ENCODE measurements at places on chromosomes 11 and 22.

DNA sequence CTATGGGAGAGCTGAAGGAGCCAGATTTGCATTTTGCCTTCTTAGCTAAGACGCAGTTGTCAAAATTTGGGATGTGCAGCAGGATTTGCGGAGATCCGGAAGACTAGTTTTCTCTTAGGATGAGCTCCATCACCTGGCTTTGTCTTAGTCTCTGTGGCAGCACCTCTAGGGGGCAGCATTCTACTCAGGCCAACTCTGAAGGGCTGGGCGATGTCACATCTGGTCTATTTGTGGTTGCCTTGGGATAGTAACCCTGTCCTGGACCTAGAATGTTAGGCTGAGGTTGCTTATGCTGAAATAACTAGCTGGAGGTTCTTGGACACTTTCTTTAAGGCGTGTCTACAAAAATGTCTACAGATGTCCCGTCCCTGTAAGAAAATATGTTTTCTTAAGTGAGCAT, 116.2 kb downstream of the FAT3 start:
- peak; percentile 22 for DNase-seq

- DNase-seq, result no peak
Measured at GRCh38 chr11:61654397-61654829, 25.8 kb upstream of the DAGLA start.

GRCh38 chr11:28820296-28820989, 712.3 kb downstream of the METTL15 start:
- peak; percentile 55 for DNase-seq

GRCh38 chr22:21455334-21456089, 11.7 kb upstream of the TMEM191C start:
- no peak for DNase-seq

GRCh38 chr11:5297721-5298323, 3.9 kb downstream of the OR51B4 start:
- no peak for DNase-seq

- DNase-seq, result peak; percentile 94
Measured at GRCh38 chr11:66112601-66113499, 42.8 kb downstream of the PACS1 start.

DNA sequence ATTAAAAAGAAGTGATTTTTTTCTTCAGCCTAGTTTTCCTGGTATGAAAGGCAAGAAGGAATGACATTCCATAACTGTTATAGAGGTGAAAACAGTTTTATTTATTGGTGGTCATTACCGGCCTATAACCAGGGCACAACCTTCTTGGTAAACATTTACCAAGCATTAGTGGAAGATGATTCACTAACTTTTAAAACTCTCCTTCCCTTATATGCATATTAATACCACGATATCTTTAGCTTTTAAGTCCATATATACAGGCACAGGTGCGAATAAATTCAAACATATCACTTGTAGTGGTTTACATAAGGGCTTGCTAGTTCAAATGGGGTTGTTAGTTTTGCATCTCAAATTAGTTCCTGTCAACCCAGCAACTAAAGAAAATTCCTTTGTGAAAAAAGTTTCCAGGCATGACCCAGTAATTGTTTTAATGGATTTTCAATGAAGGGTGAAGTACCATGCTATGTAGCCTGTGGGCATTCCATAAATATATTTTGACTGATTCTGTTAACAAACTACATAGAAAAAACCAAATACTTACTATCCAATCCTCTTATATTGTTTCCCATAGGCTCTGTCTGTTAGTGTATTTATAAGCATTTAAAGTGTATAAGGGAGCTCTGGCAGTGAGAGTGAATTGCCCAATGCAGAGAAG, 30.6 kb upstream of the ROBO3 start:
- DNase-seq, result no peak

- no peak for DNase-seq
Measured at GRCh38 chr22:49942565-49943404, 17.8 kb upstream of the PIM3 start.

GRCh38 chr22:45717789-45718188, 46.2 kb downstream of the ATXN10 start:
- peak; percentile 80 for DNase-seq

GRCh38 chr11:107655602-107656001, 56.3 kb downstream of the SLN start:
- no peak for DNase-seq

DNA sequence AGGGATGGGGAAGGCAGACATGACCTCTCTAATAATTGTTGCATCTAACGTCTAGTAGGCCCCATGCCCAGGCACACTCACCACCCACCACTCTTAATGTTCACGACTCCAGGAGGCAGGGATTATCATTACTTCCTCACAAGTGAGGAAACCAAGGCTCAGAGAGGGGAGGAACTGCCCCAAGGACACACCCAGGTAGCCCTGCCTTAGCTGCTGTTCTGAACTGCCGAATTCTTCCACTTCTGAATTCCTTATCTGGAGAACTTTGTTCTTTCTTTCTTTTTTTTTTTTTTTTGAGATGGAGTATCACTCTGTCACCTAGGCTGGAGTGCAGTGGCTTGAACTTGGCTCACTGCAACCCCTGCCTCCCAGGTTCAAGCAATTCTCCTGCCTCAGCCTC, 16.7 kb downstream of the SLCO2B1 start:
- DNase-seq, result no peak

DNA sequence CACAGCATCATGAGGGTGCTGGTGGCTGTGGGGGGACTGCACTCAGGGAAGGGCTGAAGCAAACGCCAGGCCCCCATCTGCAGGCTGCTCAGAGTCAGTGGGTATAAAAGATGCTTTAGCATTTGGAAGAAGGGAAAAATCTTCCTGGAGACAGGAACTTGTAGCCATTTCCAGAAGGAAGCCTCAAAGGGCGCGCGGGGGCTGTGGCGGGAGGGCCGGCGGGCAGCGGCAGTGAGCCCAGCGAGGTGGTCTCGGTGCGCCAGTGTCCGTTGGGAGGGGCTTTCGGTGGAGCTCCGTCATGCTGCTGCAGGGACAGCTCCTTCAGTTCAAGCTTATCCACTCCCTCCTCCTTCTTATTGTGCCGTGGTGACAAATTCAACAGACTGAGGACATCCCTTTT, 63.0 kb upstream of the PITPNB start:
- DNase-seq, result no peak

DNA sequence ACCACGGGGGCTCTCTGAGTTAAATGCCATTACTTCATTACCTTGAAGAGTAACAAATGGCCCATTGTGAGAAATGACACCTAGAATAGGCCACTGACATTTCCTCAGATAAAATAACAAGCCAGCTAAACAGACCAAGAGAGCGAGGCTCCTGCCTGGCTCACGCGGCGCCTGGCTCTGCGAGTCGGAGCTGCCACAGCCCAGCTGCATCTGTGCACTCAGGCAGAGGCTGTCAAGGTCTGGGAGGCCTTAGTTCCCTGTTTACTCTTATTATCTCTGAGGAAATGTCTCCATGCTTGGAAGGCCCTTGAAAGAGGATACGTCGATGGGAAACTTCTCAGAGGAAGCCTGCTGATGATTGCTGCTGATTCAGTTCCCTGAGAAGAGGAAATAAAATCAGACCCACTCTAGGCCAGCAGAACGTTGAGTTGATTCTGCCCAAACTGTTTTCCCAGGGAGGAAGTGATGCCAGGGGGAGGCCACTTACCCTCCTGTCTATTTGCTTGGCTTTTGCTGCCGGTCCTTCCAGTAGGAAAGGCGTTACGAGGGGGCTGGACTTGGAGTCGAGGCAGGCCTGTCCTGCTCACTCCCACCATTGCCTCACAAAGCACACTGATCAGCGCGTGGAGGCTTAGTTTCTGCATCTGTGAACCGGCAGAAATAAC, 208.8 kb downstream of the TBC1D22A start:
- no peak for DNase-seq

DNA sequence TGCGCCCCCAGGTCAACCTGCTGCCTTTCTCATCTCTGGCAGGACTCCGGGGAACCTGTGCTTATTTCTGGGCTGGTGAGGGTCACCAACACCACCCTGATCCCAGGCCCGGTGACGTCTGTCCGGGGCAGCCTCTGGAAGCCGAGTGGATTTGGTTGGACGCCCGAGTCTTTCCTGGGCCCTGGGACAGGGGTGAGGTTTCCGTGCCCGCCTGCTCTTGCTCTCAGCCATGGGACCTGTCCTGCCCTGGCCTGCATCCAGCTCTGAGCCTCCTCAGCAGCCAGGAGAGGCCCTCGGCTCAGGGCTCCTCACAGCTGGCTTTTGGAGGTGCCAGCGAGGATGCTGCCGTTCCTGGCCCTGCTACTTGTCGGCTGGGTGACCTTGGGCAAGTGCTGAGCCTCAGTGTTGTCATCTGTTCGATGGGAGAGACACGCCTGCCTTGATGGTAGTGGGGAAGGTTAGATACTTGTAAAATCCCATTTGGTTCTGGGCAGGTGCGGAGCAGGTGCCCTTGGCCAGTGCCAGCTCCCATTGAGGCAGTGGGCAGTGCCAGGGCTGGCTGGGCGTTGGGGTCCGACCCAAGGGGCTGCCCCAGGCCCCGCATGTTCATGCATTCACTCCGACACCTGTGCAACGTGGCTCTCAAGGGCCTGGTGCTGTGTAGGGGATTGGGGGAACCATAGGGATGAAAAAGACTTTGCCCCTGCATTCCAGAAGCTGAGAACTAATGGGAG, 58.9 kb upstream of the THY1 start:
- no peak for DNase-seq

- peak; percentile 89 for DNase-seq
Measured at GRCh38 chr11:119509969-119510401, 87.0 kb upstream of the THY1 start.

- DNase-seq, result no peak
Measured at GRCh38 chr11:78147807-78148206, 8.4 kb upstream of the ALG8 start.

DNA sequence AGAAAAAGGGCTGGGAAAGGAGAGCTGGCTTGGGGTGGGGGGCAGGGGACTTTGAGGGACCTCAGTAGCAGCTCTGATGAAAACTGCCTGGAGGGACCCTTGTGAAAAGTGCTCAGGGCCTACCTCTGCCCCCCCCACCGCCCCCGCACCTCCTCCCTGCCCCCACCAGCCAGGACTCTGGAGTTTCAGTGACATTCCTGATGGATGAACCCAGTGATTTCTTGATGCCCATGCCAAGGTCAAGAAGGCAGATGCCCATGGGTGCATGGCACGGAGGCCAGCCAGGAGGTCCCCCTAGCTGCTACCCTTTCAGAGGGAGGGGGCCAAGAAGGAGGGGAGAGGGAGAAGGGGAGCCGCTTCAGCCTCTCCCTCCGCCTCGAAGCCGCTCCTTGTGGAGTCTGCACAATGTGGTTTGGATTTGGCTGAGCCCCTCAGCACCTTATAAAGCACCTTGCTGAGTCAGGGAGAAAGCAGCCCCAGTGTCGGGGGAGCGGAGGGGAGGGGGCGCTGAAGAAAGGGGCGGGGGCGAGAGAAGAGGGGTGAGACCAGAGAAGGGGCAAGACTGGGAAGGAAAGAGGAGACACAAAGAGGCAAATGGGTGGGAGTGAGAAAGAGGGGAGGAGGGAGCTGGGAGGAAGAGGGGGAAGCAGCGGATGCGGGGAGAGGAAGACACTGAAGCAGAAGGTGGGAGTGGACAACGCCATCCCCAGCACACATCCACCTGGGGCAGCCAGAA, 2.1 kb upstream of the CLCF1 start:
- DNase-seq, result no peak

DNA sequence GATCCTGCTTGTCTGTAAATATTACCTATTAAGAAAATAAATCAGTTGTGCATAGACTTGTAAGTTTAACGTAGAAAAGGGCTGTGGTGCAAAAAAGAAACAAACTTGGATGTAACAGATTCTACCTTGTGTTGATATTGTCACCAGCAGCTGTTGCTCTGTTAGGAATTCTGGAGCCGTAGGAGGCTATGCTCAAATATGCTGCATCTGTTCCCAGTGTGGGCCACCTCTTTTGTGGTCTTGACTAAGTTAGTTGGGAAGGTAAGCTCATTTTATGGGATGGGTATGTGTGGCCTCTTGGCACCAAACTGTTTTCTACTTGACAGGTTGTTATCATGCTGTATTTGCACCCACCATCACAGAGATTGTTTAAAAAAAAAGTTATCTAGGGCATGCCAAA, 29.4 kb upstream of the RAG2 start:
- DNase-seq, result no peak

DNA sequence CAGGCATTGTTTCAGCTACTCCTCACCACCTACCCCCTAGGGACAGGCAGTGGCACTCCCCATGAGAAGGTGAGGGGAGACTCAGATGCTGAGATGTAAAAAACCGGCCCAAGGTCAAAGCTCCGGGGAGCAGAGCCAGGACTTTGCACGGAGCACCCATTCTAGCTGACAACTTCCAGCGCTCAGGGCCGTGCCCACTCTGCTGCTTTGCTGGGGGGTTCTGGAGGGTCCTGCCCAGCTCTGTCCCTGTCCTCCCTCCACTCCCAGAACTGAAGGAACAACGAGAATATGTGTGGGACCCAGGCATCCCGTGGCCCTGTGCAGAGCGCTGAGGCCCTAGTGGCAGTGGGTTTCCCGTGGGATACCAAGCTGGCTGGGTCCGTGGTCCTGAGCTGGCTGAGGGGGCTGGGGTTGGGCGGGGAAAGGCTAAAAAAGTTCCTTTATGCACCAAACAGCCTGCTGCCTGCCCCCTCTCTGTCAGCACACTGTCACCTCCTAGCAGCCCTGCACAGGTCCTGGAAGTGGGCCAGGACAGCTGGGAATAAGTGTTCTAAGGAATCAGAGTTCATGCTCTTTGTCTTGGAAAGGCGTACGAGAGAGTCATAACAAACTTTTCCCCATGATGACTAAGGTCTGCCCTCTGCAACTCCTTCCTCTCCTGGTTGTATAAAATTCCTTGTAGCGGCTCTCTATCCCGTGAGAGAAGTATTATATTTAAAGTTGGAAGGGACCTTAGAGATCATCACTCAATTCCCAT, 1.9 kb downstream of the MS4A10 start:
- DNase-seq, result peak; percentile 63

DNA sequence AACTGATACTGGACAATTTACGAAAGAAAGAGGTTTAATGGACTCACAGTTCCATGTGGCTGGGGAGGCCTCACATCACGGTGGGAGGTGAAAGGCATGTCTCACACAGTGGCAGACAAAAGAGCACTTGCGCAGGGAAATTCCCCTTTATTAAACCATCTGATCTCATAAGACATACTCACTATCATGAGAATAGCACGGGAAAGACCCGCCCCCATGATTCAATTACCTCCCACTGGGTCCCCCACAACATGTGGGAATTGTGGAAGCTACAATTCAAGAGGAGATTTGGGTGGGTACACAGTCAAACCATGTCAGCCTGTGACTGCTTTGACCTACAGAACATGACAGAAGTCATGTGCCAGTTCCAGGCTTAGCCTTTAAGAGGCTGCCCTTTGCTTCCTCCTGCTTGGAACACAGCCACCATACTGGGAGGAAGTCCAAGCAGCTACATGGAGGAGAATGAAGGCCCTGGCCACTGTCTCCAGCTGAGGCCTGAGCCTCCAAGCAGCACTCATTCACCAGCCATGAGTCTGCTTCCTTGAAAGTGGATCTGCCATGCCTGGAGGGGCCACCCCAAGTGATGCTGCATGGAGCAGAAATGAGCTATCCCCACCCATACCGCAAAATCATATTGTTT, 10.9 kb upstream of the GAL start:
- peak; percentile 38 for DNase-seq

DNA sequence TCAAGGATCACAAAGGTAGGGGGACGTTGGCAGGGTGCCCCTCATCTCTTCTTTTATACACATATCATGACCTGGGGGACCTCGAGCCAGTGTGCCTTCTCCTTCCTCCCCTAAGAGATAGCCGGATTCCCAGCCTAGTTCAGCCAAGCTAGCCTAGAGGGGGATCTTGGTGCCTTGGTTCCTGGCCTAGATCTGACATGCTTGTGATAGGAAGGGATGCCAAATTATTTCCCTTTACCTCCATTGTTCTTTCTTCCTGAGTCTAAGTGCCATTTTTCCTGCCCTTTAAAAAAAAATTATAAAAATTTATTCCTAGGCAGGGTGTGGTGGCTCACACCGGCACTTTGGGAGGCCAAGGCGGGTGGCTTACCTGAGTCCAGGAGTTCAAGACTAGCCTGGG, 7.0 kb upstream of the HINFP start:
- DNase-seq, result no peak

All from AG10803 (cell line).